Stimulated activated CD8-positive, alpha-beta memory T cell treated with anti-CD3 and anti-CD28 coated beads, Interleukin-4, amount 100 ng/mL, for 48 hours (primary cell): ENCODE measurements at places on chromosomes 4 and X.

- DNase-seq: no peak
These were observed 43.2 kb downstream of the MTMR8 start for GRCh38 chrX:64352081-64352480.

- DNase-seq: no peak
These were observed 103.5 kb downstream of the CNOT6L start for GRCh38 chr4:77715414-77716290.

DNA sequence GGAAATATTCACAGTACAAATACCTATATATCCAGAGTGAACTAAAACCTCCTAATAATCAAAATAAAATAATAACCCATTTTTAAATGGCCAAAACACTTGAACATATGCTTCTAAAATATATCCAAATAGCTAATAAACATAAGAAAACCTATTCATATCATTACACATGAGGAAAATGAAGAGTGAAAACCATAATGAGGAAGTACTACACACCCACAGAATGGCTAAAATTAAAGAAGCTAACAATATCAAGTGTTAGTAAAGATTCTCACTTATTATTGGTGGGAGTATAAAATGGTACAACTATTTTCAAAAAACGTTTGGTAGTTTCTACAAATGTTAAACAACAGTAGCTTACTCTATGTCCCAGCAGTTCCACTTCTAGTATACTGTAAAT is 92.1 kb downstream of the KLHL13 start:
- no peak for DNase-seq

DNA sequence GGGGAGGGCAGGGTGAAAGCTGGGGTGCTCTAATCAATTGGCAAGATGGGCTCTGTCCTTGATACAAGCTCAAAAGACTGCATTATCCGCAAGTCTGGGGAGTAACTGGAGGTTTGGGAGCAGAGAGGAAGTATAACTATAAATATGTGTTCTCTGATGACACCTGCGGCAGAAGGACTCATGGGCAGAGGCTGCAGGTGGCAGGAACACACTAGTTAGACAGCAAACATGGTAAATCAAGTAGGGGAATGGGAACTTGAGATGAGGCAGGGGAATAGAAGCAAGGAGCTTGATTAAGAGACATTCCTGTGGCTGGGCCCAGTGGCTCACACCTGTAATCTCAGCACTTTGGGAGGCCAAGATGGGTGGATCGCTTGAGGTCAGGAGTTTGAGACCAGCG is 30.3 kb downstream of the SH3KBP1 start:
- DNase-seq: no peak

DNA sequence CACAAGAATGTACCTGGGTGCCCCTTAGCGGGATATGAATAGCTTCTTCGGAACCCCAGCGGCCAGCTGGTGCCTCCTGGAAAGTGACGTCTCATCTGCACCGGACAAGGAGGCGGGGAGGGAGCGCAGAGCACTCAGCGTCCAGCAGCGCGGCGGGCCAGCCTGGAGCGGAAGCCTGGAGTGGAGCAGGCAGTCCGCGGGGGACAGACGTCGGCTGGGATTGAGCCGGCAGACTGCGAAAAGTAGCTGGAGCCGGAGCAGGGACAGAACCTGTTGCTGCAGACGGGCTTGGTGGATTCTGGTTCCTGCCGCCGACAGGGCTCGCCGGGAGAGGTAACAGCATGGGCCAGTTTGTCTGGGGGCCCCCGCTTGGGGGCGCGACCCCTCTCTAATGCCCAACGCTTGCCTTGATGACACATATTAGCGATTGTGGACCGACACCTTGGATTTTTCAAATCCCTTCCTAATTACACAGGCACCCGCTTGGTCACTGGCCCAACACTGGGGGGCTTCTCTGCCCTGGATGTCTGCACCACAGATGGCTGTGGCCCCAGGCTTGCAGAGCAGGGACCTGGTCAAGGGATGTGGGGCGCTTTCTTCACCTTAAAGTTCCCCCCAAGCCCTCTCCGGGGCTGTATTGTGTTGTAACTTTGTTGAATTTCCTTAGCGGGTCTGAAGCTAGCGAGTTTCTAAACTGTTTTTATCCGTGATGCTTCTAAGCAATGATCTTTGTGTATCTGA is at the start of gene NPFFR2:
TSS of gene NPFFR2 (plus strand) at position 133 of the 741 bp plus-strand sequence. CDS start 96,592 bp downstream, outside the sequence.
- DNase-seq: no peak

DNA sequence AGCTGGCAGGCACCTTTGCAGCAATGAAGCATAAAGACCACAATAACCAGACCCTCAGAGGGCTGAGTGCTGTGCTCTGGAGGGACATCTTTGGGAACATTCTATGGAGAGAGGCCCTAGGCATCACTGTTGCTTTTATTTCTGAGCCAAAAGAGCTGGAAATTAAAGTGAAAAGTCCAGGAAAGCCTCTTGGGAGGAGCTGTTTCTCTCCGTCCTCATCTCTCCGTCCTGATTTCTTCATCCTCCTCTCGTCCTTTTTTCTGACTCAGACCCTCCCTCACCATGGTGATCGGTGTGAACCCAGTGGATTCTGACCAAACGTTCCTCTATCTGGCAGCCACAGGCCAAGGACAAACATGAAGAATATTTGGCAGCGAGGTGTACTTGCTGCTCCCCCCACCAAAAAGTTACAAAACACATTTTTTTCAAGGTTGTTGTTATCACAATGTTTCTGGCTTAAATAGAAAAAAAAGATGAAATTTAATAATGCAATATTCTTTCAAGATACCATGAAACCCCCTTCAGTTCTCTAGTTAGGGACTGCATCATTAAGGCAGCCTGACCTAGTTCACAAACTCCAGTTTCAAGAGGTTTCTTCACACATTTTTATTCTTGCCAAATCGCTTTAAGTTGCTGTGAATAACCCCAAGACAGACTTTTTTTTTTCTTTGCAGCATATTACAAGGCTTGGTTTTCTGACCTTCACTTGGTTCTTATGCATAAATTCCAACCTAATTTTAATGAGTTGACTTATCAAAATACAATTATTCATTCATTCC is 80.2 kb downstream of the SCD5 start:
- DNase-seq: no peak
